Activated naive CD4-positive, alpha-beta T cell treated with Interleukin-2 at 50 U/mL for 16 hours (primary cell): ENCODE measurements at places on chromosomes 2 and 18.
A peak's percentile ranks its signal among the peaks of the same experiment; 100 is the strongest.

GRCh38 chr2:133213651-133214050 is 354.6 kb downstream of the NCKAP5 start:
- DNase-seq, result no peak

DNA sequence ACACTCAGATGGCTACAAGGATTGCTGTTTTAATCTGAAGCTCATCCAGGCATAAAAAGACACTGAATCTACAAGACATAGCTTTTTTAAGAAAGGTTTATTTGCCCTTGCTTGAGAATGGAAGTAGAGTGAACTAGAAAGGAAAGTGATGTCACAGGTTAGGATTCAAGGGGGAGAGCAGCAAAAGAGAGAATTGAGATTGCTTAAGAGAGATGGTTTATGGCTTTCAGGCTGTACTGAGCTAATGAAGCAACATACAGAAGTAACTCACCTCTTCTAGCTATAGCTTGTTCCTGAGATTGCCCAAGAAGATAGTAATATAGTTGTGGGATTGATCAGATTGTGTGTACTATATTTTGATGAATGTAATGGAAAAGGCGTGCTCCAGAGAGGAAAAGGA is 26.1 kb upstream of the ACVR2A start:
- DNase-seq, result no peak

GRCh38 chr2:85216927-85217326 is 83.7 kb downstream of the TCF7L1 start:
- DNase-seq, result no peak

DNA sequence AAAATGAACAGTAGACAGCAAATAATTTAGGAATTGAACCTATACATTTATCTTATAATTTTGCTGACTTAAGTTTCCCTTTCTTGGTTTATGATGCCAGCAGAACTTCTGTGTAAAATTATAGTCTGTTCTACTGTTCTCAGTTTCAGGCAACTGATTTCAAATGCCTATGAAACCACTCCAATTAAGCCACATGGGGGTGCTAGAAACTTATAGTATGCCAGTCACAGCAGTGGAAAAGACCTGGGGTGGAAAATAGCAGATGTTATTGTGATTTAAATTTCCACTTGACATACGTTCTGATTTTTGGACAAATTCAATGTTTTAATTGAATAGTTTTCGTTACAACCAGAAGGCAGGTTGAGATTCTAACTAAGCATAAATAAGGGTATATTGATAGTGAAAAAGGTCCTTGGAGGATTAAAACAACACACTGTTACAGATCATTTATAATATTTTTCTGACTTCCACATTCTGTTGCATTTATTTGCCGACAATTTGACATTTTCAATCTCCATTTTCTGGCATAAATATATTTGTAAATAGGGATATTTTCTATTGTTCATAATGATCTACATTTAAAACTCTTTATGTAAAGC is 61.4 kb downstream of the CPS1 start:
- DNase-seq, result no peak

DNA sequence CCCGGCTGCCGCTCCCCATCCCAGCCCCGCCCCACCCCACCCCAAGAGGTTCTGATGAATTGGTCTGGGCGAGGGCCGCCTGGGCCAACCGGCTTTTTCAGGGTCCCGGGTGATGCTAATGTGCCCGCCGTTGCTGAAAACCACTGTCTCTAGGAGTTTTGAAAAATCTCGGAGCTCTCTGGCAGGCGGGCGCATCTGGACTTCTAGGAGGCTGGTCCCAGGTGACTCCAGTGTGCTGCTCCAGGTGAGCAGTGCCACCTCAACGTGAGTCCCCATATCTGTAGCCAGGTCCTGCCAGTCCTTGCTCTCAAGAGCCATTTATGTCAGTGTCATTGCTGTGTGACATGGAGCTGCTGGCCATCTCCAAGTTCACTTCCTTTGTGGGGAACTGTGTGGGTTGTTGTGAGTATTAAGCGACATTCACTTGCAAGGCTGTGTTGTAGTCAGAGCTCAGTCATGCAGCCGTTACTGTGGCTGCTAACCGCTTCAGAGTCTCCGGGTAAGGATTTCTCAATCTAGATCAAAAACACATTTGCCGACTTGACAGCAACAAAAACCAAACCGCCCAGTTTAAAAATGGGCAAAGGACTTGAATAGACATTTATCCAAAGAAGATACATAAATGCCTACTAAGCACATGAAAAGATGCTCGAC is at the start of gene RFX8:
TSS of gene RFX8 (minus strand) at position 382 of the 654 bp plus-strand sequence. CDS start 8,264 bp downstream, outside the sequence.
- DNase-seq, result peak; percentile 60

DNA sequence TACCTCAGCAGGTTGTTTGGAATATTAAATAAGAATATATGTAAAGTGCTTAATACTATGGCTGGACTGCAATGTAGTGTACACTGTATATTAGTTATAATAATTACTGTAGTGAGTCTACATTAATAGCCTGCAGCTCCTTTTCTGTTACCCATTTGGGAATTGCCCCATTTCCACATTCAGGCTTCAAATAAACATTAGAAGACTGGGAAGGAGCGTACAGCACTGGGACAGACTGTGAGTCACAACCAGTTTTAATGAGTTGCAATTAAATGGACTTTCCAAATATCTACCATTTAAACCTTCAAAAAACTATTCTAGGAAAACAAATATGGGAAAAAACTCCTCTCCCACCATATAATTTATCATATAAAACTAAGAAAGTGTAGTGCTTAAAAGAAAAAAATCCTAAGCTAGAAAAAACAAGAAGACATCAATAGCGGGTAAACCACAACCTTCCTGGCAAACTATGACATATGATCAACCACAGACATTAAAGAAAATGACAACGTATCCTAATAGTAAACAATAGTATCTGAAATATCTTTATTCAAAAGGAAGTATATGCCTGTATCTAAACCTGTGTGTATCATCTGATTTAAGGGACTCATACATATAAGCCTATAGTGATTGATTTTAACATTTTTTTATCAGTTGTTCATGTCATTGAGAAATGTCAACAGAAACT is 86.1 kb downstream of the TRIP12 start:
- DNase-seq, result no peak

GRCh38 chr2:148680462-148680861 is 35.9 kb downstream of the EPC2 start:
- no peak for DNase-seq

DNA sequence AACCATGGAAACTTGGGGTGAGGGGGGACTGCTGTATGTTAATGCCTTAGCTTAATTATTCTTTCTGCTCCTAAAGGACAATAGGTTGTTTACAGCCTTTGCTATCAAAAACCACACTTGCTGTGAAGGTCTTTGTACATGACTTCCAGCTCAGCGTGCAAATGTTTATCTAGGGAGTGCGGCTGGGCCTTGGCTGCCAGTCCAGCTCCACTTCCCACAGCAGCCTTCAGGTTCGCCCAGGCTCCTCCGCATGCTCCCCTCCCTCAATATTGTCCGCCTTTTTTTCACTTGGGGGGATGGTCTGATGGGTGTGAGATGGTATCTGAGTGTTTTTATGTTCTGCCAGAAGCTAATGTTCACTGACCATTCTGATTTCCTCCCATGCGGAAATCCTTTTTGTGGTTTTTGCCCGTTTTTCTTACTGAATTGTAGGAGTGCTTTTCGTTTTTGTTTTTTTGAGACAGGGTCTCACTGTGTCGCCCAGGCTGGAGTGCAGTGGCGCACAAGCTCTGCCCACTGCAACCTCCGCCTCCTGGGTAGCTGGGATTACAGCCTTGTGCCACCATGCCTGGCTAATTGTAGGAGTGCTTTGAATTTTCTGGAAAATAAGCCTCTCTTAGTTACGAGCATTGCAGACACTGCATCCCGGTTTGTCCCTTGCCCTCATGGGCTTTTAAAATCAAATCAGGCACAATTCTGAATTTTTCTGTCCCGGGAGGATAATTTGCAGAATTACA is 28.8 kb downstream of the SH3BP4 start:
- DNase-seq, result no peak

DNA sequence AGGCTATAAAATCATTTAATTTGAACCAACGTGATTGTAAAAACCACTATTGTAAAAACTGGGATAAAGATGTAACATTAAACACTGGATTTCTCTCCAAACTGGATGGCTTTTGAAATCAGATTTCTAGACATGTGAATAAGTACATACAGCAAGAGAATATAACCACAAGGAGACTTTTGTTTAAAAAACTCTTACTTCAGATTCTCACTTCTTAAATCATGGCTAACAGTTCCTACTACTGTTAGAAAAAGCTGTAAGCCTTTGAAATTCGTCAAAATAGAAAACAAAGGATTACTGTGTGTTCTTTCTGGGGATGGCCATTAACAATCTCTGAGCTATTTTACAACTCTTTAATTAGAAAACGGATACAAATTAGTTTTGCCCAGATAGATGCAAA is 39.4 kb upstream of the SH3BP4 start:
- no peak for DNase-seq

DNA sequence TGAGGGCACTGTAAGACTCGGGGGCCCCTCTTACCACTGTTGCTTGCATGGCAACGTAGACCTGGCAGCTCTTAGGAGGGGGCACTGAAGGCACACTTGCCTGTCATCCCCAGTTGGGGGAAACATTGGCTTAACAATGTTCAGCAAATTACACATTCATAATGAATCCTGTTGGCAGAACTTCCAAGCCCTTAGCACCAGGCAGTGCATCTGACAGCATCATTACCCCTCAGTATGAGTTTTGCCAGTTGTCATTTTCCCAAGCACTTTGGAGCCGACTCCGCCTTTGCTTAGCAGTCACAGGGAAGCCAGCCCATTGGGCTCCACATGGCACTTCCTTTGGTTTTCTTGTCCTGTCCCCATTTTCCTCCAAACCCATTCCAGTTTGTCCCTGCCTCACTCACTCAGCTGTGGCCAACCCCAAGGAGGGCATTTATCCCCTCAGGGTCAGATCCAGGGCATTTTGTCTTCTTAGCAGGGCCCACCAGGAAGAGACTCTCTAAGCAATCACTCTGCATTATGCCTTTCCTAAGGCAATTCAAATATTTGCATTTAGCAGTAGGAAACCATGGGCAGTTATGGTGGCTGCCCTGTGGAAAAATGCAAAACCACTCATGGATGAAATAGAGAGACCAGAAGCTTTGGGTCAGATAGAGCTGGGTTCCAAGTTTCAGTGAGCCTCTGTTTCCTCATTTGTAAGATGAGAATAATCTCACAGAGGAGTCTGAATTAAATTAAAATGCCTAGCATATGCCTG is 73.9 kb downstream of the VSNL1 start:
- DNase-seq, result no peak

- no peak for DNase-seq
Observed at GRCh38 chr2:67877301-67877700, 185.5 kb downstream of the C1D start.

- no peak for DNase-seq
Observed at GRCh38 chr2:65347913-65348312, 84.5 kb downstream of the SPRED2 start.

DNA sequence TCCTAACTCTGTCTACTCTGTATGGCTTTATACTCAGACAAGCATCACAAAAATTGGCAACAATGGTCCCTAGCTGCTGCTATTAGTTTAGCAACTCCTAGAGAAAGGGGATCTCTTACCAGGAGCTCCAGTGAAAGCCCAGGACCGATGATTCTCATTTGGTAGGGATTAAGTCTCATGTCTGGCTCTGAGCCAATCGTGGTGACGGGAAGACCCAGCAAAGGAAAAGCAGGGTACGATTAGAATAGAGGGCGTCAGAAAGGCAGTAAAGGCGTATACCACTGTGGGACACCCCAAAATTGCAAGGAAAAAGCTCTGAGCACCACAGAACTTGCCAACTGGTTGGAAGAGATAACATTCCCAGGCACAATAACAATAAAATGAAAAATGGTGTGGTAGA is 129.5 kb downstream of the MTCL1 start:
- no peak for DNase-seq

DNA sequence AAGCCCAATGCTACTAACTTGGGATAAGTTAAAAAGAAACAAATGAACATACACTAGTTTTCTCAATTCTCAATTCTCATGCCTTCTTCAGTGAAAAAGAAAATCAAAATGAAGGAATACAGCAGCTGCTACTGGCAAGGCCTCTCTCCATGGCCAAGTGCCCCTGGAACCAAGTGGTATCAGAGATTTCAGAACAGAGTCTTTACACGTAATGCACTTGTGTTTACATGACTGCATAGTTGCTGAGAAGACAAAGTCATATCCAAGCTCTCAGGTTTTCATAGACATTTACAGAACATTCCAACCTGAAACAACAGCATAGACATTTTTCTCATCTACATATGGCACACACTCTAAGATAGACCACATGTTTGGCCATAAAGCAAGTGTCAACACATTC is 789.9 kb downstream of the CBLN2 start:
- no peak for DNase-seq

DNA sequence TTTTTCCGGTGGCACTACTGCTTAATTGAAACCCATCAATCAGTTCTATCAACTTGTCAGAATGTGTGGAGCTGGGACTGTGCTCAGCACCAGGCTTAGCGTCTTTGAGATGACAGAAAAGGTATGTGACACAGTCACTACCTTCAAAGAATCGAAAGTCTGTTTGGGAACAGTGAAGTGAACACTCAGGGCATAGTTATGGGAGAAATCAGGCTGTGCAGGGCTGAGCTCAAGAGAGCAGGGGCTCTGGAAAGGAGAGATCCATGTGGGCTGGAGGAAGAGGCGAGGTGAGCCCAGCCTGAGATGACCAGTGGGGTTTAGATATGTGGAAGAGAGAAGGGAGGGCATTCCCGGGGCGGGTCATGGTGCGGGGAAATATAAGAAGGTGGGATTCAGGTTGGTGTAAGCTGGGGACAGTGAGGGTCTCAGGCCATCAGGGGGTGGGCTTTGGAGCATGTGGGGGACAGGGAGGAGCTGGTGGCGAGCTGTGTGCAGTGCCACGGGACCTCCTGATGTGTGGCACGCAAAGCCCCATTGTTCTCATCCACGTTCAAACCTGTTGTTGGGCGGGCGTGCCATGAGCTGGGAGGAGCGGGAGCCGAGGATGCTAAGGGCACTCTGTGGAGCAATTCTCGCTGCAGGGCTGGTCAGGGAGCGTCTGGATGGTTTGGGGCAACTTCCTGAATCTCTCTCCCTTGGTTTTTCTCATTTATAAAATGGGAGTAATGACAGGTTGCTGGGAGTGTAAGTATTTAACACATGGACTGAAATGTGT is 72.5 kb downstream of the VAPA start:
- DNase-seq, result no peak

DNA sequence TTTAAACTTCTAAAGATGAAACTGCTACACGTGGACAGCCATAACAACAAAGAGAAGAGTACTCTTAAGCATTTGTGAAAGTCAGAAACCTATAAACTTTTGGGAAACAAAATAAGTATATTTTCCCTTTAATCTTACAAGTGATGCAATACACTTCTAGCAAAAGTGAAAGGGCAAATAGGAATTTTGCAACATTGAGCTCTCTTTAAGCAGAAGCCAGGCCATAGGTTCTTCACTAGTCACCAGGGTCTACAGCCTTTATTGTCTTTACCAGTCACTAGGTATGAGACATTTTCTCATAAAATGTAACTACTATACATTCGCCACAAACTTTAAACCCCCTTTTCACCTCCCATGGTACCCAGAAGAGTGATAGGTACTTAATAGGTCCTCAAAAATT is 37.5 kb downstream of the SCN1A start:
- no peak for DNase-seq

GRCh38 chr2:241315879-241316631 is at the start of gene SEPTIN2:
Gene SEPTIN2, plus strand, starts transcription at chr2:241315925. Its CDS starts 8,308 bp downstream, at chr2:241324233.
- peak; percentile 77 for DNase-seq

GRCh38 chr2:64931246-64932115 is 57.7 kb upstream of the SLC1A4 start:
- DNase-seq, result no peak

GRCh38 chr18:62449490-62450104 is 73.2 kb upstream of the ZCCHC2 start:
- DNase-seq, result no peak
